ENCODE measurements at places on chromosomes 6 and 20.

DNA sequence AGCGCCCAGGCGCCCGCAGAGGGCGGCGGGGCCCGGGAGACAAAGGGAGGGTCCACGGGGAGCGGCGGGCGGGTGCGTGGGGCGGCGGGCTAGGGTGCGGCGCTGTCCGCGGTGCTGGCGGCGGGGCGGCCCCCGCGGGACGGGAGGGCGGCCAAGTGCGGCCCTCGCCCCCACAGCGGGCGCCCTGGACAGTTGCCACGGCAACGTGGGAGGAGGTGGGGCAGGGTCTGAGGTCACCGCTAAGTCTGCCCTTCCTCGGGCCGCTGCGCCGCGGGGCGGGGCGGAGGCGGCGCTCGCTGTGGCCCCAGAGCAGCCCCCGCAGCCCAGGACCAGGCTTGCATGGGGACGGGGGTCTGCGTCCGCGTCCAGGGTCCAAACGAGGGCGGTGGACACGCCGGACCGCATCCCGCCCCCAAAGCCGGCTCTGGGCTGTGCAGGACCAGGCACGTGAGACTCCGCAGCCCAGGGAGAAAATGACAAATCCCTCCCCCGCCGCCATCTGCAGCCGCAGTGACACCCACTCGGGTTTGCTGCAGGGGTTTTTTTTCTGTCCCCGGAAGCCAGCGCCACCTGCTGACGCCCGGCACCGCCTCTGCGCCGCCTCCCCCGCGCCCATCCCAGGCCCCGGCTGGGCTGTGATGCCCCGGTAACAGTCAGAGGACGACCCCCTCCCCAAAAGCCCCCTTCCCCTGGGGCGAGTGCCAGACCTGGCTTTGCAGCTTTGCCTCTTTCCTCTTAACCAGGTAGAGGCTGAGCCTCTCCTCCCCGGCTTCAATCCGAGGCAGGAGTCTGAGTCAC lies 36.8 kb downstream of the YTHDF1 start:
- DNase-seq: no peak

DNA sequence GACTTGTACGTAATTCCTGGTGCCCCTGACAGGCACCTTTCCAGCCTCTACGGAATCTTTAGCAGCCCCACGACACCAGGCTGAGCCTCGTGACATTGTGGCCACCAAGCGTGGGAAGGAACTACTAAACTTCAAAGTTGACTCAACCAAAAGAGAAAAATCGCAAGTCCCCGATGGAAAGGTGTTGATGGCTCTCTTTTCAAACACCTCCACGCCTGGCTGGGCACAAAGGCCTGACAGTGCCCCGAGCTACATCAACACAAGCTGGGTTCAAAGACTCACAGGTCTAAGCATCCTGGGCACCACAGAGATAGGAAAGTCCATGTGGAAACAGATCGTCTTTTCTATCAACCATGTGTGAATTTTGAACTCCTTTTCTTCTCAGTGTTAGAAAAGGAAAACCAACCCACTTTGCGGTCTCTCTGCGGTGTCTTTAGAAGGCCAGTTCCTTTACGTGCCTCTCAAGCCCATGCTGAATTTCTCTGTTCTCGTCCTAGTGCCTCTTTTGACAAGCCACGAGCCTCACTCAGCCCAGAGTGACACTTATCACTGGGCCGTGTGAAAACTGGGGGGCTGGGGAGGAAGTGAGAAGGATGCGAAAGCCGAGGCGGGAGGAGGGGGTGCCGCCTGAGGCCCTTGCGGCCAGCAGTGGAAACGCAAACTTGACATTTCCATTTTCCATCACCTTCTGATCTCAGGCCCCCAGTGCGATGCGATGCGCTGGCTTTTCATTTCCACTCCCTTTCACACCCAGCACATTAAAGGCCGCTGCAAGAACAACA lies 59.4 kb downstream of the GFOD1 start:
- DNase-seq: no peak

DNA sequence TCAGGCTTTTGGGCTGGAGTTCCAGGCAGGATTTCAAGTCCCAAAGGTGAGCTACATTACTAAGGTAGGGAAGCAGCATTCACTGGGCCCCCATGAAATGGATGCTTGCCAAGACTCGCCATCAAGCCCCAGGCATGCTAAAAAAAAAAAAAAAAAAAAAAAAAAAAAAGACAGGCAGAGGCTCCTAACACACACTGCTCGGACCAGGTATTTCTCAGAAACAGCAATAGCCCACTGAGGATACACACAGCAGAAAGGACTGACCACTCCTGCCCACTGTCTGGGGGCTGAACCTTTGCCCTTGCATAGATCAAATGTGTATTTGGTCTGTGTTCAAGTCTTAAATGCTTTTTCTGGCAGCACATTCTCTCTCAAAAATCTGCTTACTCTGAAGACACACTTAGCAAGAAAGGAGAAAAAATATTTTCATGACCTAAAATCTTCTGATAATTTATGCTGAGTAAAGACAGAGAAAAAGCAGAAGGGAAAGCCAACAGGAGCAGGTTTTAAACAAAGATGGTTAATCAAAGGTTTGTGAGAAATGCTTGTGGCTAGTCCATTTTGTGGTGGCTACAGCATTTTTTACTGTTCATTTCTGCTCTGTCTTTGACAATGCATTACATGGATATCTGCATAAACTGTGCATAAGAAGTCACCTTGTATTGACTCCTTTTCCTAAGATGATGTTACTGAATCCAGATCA lies 37.9 kb upstream of the BEND6 start:
- no peak for DNase-seq

- no peak for DNase-seq
Measured at GRCh38 chr6:142416179-142416578, 114.4 kb downstream of the ADGRG6 start.

GRCh38 chr6:135568379-135568778 lies 70.8 kb upstream of the AHI1 start:
- DNase-seq: no peak

- DNase-seq: no peak
Measured at GRCh38 chr6:122059918-122060317, 339.5 kb upstream of the HSF2 start.

GRCh38 chr6:139256087-139256486 lies 35.7 kb downstream of the TXLNB start:
- DNase-seq: no peak

- DNase-seq: no peak
Measured at GRCh38 chr20:63377256-63377941, 16.2 kb upstream of the CHRNA4 start.

DNA sequence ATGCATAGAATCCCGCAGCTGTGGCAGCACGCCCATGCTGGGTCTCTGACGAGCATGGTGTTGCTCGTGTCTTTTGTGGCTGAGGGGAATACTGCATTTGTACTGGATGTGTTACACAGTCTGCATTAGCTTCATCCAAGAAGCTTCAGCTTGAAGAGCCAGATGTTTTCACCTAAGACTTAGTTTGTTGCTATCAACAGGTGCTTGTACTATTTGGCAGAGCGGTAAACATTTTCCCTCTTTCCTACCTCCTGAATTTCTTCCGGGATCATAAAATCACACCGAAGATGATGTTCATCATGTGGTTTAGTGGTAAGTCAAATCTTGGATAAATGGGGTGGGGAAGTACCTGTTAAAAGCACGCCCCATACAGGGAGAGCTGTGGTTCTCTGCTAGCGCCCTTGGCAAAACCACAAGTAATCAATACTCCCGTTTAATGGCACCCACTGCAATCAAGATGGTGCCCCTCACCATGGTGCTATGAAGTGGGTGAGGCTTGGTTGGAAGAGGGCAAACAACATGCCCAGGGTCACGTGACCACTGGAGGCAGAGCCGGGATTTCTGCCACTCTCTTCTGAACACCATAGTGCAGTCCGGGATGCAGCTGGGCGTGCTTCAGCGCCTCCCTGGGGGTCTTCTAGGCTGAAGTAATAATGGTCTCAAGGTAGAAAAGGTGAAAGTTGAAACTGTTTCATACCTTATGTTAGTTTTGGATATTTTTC lies 34.4 kb downstream of the SPATA2 start:
- DNase-seq: no peak

DNA sequence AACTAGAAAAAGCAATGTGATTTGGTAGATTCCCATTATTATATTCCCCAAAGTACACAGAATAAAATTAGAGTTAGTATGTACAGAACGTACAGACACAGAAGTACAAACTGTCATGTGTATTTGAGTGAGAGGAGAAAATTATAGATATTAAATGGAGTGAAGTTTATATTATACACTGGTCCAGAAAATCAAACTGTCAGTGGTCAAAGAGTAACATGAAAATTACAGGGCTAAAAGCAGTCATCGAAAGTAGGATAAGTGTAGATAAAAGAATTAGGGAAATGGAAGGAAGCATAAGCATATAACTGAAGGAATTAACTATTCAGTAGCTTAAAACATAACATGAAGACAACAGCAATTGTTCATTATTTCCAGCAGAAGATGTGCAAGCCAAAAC lies 30.3 kb downstream of the SEL1L2 start:
- DNase-seq: no peak

DNA sequence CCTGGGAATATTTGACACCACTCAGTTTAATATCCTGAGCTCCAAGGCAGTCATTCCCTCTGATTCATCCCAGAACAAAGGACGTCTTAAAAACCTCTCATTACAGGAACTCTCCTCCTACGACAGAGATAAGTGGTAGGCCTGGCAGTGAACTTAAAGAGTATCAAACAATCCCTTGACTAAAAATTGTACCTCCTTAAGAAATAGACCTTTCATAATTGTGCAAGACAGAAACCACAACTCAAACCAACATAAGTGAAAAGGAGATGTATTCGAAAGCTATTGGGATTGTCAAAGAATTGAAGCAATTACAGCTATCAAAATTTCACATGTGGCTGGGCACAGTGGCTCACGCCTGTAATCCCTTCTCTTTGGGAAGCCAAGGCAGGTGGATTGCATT lies 19.1 kb upstream of the BNIP5 start:
- DNase-seq: no peak

- no peak for DNase-seq
Measured at GRCh38 chr6:109373762-109374161, 8.5 kb downstream of the CD164 start.

DNA sequence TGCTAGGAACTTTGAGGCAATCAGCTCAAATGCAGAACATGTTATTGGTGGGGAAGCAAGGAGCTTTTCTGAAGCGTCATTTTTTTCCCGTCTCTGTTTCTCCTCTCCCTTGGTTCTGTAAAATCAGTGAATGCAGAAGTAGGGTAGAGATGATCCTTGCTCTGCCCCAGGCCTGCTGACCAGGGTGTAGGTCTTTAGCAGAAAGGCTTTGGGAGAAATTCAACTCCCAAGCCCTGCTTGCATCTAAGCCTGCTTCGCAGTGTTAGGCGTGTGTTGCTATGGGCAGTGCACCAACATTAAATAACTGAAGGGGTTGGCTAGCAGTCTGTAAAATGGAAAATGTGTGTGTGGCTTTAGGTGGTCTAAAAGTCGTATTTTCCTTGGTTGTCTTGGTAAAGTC lies 45.9 kb downstream of the SASH1 start:
- DNase-seq: no peak

DNA sequence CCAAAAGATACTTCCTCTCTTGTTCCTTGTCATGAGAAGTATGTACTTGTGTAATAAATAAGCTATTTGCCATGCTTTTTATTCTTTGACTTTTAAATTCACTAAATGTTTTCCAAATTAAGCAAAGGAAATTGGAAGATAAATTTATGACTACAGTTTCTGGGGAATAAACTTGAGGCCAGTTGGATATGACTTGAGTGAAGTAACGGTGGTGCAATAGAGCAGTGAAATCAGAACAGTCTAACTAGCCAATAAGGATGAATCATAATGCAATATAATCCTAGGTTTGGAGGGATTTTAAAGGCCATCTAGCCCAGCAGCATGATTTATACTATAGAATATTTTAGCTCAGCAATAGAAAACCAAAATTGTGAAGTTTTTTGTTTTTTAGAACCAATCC lies 183.8 kb upstream of the TCF21 start:
- no peak for DNase-seq

GRCh38 chr6:36333931-36334725 lies 2.6 kb downstream of the BNIP5 start:
- DNase-seq: no peak

DNA sequence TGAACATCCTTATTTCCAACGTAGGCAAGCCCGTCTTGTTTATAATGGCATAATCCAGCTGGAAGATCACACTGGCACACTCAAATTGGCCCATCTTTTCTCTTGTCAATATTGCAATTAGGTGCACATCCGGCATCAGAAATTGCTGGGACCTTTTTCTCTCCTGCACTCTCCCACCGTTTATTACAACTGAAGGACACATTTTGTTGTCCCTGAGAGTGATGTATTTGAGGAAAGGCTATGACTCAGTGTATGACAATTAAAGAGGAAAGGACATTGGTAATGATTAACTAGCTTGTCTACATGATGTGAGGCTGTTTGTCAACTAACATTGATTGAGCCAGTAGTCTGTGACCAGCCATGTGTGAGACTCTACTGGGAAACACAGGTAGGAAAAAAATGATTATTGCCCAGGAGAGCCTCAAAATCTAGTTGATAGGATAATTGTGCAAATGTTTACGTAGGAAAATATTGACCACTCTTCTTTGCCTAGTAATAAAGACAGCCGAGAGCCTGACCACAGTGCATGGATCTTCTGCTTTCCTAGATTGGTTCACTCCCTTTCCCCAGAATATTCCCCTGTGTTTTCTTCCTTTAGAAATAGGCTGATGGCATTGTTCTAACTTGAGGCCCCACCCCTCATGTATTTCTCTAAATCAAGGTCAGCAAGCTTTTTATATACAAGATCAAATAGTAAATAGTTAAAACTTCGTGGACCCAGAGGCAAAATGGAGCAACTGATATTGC lies 230.0 kb upstream of the BTBD3 start:
- DNase-seq: no peak

DNA sequence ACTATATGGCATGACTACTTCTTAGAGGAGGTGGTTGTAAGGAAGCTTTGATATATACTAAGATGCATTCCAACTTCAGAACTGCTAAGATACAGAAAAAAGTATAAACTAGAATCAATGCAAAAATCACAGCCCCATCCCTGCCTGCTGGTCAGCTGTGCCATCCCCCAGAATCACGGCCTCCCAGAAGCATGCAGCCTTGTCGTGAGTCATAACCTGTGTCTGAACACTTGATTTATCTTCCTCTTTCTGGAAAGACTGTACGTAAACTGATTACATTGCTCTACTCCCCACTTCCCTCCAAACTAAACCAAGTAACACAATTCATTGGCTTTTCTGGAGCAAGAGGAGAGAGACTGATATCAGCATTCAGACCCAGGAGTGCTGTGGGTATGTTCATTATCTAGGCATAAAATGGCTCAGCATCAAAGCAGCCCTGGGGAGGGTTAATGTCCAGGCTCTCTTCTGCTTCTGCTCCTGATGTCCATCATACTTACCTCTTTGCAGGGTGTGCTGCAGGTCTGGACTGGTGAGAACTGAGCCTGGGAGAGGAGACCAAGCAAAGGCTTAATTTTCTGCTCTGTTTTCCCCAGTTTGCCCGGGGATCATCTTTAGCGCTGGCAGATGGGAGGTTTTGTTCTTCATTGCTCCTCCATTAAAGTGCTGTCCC lies 18.4 kb downstream of the SCP2D1 start:
- no peak for DNase-seq

- DNase-seq: no peak
Measured at GRCh38 chr6:8670792-8671191, 235.4 kb upstream of the SLC35B3 start.
